ENCODE measurements at places on chromosomes 4 and X. TPM values are rescaled to one million over a fixed set of nuclear protein-coding genes. Genes with fewer than 3 reads are reported as not detected.

DNA sequence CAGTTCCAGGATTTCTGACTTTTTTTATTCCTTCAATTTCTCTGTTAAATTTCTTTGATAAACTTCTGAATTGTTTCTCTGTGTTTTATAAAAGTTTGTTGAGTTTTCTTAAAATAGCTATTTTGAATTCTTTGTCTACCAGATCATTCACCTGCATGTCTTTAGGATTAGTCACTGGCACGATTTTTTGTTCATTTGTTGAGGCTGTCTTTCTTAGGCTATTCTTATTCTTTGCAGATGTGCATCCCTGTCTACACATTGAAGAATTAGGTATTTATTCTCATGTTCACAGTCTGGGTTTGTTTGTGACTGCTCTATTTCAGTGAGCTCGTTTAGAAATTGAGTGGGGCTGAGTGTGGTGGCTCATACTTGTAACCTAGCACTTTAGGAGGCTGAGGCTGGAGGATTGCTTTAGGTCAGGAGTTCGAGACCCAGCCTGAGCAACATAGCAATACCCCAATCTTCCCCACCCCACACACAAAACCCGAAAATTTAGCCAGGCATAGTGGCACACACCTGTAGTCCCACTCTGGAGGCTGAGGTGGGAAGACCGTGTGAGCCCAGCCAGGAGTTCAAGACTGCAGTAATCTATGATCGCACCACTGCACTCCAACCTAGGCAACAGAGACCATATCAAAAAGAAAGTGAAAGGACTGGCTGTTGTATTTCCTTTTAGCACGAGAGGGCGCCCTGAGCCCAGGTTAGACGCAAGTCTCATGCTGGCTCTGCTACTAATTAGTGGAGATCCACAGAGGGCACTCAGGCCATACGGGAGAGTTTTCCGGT is 42.0 kb downstream of the F8 start:
- DNase-seq: peak; percentile 65

DNA sequence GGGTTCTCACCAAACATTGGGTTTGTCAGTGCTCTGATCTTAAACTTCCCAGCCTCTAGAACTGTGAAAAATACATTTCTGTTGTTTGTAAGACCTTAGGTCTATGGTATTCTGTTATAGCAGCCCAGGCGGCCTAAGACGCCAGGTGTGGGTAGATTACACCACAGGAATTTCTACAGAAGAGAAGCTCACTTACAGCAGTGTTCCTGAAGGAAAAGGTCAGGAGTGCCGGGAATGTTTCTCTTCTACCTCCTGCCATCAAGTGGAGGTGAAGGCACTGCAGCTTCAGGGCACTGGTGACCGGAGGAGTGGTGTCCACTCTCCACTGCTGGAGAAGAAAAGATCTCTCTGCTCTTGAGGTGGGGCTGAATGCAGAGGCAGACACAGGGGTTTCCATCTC is 45.7 kb downstream of the FHDC1 start:
- DNase-seq: peak; percentile 36

DNA sequence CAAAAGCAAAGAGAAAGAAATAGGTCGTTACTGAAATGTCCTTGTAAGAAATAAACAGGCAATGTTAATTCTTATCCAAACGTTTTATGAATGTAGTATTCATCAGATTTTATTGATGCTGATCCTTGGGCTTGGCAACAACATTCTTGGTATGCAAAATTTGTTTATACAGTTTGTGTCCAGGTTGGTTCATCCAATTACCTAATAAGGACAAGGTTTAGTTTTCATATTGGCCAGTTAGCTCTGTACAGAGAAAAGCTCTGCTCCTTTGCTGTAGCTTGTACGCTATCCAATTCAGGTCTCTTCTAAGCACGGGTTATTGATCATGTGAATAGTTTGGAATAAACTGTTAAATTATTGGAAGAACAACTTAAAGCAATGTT is 14.4 kb upstream of the CCNG2 start:
- no peak for DNase-seq

DNA sequence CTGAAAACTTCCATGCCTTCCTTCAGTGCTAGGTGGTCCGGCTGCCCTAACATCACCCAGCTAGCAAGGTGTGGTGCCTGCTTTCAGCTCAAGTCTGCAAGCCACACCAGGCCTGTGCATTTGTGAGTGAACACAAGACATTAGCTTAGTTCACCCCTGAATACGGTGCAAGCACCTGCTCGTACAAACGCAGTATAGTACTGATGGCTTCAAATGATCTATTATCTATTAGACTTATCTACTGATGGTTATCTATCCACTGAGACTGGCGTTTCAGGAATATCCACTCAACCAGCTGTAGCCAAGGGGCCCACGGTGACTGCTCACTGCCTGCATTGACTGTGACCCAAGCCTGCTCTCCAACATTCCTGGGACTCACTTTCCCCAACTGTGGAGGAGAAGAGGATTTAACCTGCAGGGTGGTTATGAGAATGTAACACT is 155.9 kb downstream of the SHOX start:
- no peak for DNase-seq

DNA sequence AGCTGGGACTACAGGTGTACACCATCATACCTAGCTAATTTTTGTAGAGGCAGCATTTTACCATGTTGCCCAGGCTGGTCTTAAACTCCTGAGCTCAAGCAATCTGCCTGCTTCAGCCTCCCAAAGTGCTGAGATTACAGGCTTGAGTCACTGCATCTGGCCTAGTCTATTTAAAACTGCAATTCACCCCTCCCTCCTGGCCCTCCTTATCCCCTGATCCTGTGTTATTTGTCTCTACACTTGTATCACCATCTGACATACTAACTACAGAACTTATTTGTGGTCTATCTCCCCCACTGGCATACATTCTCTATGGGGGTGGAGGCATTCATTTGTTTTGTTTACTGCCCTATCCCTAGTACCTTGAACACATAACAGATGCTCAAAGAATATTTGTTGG is 23.7 kb downstream of the CC2D2A start:
- no peak for DNase-seq

PLK4 gene
- 17.6 TPM for total RNA-seq

SLC34A2 gene
- total RNA-seq: not detected

SNCA gene
- 29.6 TPM for total RNA-seq

FAM47A gene
- total RNA-seq: not detected

Data from H4 (cell line).